ENCODE measurements at places on chromosomes 7 and 10.
A peak's percentile ranks its signal among the peaks of the same experiment; 100 is the strongest.

DNA sequence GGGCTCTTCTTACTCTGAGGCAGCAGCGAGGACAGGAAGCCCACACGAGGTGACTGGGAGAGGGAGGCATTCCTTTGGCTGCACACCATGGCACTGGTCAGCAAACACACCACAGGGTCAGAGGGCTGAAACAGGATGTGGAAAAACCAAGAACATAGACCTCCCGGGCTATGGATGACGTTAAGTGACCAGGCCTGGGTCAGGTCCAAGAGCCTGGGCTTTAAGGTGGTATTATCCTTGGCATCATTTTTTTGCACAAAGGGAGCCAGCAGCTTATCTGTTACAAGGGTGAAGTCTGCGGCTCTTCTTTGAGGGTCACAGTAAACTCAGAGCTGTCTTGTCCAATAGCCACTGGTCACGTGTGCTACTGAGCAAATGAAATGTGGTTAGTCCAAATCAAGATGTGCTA lies 7.0 kb downstream of the WDR91 start:
- no peak for DNase-seq

DNA sequence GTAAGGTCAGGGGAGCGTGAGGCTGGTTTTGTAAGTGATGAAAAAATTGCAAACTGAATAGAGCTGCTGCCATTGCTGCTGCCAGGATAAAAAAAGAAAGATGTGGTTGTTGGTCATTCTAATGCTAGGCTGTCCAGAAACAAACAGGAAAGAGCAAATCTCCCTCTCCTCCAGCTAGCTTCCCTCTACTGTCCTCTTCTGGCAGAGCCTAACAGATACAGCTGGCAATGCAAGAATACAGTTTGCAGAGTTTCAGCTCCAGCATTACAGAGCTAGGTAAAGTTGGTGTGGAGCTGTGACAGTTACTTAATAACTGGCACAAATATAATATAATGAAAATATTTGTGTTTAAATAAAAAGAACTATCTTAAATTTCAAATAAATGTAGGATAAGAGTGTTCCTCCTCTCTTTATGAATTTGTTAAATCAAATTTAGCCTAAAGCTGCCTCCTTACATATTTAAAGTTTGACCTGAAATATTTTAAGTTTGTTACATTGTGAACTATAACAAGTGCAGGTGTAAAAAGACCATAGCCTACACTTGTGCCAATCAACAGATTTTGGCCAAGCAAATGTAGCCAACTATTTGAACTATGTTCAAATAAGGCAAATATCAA lies 407.7 kb downstream of the SH2D4B start:
- no peak for DNase-seq

GRCh38 chr10:124534231-124534798 lies 72.7 kb downstream of the LHPP start:
- no peak for DNase-seq

GRCh38 chr7:102122026-102122425 lies 164.6 kb upstream of the SH2B2 start:
- no peak for DNase-seq

GRCh38 chr10:93894516-93895378 lies 969 bp downstream of the SLC35G1 start:
- no peak for DNase-seq

DNA sequence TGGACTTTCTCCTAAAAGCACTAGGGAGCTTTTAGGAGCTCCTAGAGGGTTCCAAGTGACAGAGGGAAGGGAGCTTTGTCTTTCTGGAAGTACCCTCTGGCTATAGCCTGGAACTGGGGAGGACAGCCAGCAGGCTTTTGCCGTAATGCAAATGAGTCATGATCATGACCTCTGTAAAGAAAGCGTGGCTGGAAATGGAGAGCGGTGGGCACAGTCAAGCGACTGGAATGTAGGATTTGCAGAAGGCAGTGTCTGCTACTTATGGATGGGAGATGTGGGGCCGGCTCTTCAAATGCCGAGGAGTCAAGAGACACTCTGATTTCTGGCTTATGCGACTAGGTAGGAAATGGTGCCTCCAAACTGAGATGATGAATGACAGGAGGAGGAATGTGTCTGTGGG lies 34.6 kb upstream of the PLPP4 start:
- DNase-seq: no peak

- DNase-seq: no peak
These were observed 2.0 kb downstream of the OAT start for GRCh38 chr10:124416733-124417132.

- DNase-seq: peak; percentile 24
These were observed 5.6 kb upstream of the ZNF518A start for GRCh38 chr10:96124230-96125141.

GRCh38 chr7:25068502-25069213 lies 56.4 kb downstream of the CYCS start:
- no peak for DNase-seq

- no peak for DNase-seq
These were observed 188.2 kb downstream of the DKK1 start for GRCh38 chr10:52502237-52502636.

Data from NK-92 treated with Interleukin-12 subunit alpha and Interleukin-12 subunit beta, amount 100 ng/mL, for 24 hours (cell line).